ENCODE measurements at places on chromosomes 7 and 10.

GRCh38 chr10:78464118-78464855 lies 430.6 kb downstream of the RPS24 start:
- DNase-seq = no peak

GRCh38 chr7:128398016-128398840 lies 11.6 kb downstream of the IMPDH1 start:
- DNase-seq = no peak

- no peak for DNase-seq
Observed at GRCh38 chr7:18200855-18201254, 173.2 kb upstream of the PRPS1L1 start.

- DNase-seq = no peak
Observed at GRCh38 chr7:12674861-12675260, 12.6 kb upstream of the ARL4A start.

DNA sequence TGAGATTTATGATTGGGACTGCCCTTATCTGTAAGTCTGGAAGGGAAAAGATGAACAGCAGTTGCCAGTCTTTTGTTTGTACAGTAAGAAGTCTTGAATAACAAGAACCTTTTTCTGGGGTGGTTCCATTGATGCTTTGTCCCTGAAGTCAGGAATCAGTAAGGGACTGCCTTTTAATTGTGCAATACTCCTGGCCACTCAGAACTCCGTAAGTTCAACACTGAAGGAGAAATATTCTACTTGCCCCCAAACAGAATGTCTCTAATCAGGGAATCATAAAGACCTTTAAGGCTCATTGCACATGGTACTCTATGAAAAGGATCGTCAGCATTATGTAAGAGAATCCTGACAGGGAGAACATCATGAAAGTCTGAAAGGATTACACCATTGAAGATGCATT lies 361.4 kb downstream of the EXOC4 start:
- DNase-seq = no peak

DNA sequence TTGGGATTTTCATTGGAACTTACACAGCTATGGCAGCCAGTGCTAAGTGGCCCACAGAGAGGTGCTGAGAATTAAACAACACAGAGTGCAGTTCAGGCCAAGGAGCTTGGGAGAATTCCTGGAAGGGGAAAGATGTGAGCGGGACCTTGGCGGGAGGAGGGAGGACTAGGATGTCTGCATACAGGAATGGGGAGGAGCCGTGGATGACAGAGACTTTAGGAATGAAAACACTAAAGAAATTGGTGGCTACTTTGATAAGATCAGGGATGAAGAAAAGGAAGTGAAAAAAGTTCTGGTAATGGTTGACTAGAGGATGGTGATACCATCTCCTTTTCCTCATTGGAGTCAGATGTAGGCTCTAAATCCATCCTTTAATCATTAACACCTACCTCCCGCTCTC lies 234.2 kb upstream of the FZD8 start:
- DNase-seq = no peak

DNA sequence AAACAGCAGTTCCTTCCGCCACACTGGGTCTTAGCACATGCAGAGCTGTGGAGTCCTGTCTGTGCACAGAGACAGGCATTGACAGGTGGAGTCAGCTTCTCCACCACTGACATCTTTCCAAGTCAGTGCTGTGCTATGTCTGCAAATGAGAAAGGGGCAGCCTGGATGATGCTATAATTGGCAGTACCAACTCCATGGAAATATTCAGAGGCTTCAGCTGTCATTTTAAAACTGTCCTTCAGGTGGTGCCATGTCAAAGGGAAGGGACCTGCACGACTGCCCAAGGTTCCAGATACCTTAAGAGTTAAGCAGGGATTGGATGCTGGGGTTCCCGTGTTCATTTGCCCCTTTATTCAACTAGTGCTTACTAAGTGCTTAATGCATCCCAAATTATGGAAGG lies 258.0 kb upstream of the PRKCQ start:
- no peak for DNase-seq

DNA sequence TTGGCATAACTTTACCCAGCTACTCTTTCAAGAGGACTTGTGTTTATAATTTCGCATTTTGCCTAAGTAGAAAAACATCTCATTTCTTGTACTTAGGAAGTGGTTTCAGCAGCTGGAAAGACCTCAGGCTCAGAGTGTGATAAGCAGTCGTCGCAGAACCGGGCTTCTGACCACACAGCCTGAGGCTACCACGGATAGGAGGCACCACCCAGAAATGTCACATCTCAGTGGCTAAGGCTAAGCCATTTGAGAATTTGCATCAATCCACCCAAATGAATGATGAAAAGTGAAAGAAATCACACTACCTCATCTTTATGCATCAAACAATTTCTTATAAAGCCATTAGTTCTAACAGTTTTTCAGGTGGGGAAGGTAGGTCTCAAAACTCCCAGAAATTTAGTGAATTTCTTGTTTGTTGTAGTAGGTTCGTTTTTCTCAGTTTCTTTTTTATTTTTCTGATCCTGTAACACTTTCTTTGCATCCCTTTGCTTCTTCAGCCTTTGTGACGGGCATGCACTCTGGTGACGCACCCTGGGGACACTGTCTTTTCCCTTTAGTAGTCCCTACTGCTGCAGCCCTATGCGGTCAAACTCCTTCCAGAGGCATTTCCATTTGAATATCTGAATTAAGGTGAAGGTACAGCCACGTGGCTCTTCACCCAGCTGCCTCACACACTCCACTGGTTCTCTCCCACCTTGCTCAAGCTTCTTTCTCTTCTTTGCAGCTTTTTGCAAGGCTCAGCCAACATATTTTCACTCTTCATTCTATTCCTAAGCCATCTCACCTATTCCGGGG lies 68.5 kb downstream of the MAP3K8 start:
- DNase-seq = no peak

Measured in left renal pelvis (tissue), 4 donors.